ENCODE measurements at places on chromosomes 11 and 22.

- no peak for DNase-seq
These were observed 39.0 kb downstream of the IGLL5 start for GRCh38 chr22:22926370-22927195.

DNA sequence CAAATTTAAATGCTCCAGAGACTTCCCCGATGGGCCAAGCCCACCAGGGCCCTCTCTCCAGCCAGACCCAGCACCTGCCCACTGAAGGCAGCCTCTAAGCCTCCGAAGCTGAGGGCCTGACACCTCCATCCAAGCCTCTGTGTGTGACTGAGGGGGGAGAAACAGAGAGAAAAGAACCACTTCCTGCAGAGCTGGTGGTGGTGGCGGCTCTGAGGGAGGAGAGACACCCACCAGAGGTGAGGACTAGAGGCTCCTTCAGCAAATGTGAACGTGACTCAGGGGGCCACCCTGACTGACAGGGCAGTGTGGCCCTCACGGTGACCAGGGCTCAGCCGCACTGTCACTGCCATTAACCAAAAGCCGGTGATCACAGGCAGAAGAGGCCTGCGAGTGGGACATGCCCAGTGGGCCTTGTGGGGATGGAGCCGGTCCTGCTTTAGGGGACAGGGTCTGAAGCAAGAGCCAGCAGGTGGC lies 31.0 kb upstream of the CD5 start:
- DNase-seq: no peak

DNA sequence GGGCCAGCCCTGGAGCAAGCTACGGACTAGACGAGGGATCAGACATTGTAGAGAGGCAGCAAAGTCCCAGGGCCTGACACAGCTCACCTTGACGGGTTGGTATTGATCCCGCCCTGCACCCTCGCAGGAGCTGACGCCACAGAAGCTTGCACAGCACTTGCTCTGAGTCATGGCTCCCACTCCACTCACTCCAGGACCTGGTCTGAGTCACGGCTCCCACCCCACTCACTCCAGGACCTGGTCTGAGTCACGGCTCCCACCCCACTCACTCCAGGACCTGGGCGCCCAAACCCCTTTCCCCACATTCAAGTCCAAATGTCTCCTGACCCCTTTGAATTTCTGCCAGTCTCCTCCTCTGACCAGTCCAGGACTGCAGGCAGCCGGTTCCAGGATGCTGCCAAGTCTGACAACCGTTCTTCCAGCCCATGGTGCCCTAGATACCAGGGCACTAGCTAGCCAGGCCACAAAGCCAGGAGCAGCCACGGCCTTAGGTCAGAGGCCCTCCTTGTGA lies 6.0 kb upstream of the PNPLA5 start:
- DNase-seq: no peak

DNA sequence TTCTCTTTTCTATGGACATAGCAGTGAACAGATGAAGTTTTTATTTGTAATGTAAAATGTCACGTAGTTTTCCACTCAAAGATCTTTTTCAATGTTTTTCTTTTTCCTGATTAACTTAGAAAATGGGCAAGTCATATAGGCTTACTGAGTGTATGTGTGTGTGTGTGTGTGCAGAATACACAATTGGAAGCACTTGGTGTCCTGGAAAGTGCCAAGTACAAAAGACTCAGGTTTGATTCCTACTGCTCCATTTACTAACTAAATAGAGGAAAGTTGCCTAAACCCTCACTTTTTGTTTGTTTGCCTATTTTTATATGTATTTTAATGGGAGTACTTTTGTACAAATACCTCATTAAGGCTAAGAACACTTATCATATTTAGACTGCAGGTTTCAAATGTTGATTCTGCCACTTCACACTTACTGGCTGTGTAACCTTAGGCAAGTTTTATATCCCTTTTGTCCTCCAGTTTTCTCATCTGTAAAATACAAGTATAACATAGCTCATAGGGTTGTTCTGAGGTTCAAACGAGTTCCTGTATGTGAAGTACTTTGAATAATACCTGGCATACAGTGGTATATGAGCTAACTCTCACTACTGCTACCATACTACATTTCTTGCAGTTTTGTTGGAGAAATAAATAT lies 90.1 kb downstream of the TYR start:
- no peak for DNase-seq

- DNase-seq: no peak
These were observed 6.5 kb downstream of the ADORA2A start for GRCh38 chr22:24433828-24434470.

DNA sequence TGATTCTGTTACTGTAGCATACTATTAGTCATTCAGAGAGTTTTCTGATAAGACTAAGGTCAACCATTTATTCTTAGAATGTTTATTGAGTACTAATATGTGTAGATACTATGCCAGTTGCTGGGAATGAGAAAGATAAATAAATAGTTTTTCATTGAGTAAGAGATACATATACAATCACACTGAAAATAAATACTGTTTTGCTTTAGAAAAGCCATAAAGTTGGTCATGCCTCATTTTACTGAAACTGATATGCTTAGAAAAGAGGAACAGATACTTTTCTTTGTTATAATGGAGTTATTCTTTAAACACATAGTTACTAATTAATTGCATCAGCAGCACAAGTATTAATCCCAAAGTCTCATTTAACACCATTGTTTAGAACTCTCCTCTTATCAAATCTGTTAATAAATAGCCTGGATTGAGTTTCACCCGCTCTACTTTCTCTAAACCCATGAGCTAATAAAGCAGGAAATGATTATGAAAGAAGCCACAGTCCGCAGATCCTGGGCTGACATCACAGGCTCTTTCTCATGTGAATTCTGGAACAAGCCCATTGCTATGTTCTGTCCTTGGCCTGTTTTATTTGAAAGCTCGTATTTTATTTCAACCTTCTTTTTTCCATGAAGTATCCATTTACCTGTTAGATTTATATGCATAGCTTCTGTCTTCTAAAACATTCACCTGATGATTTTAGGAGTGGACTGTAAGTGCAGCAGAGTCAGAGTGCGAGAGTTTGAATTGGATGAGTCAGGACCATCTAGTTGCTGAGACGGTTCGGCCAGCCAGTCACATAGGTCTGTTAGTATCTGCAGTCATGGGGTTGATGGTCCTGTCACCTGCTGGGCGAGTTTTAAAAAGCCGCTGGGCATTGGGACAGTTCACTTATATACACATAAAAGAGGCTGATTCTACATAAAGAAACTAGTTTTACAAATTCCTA lies 35.5 kb downstream of the PIWIL4 start:
- no peak for DNase-seq

- no peak for DNase-seq
These were observed 8.6 kb upstream of the TPP1 start for GRCh38 chr11:6627762-6628241.

- no peak for DNase-seq
These were observed 1.2 kb downstream of the ACAD8 start for GRCh38 chr11:134254433-134255183.

DNA sequence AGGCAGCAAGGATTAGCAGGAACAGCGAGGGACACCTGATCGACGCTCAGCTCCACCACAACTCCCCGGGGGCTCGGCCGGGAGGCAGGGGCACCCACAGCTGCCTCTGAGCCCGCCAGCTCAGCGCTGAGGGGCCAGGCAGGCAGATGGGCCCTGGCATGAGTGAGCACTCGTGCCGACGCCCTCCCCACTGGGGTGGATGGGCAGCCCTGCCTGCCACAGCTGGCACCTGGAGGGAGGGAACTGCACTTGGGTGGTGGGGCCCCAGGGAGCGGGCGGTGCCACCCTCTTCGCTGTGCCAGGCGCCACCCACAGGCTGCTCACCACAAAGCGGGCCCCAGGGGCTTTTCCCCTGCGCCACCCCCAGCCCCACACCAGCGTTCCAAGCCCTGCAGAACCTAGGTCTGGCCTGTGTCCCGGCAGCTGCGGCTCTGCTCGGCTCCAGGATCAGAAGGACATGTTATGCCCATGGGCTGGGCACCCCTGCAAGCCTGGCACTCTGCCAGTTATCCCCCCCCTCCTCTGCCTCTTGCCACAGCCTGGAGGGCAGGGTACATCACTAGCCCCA lies 28.8 kb downstream of the WNT7B start:
- DNase-seq: no peak

DNA sequence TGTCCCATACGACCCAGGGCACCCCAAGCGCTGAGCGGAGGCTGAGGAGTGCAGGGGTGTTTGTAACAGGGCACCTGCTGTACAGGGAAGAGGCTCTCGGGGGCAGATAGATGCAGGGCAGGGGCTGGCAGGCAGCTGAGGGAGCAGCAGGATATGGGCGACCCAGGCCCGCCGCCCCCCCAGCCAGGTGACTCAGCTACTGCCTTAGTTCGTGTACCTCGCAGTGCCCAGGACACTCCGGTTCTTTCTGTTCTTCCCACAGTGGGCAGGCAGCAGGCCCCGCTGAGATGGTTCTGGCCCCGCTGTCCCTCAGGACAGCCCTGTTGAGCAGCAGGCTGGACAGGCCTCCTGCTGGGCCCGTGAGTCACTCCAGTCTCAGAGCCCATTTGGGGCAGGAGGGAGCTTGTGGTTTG lies 16.2 kb downstream of the PHLDA2 start:
- DNase-seq: no peak

GRCh38 chr11:64879244-64879900 lies 951 bp upstream of the EHD1 start:
- no peak for DNase-seq

DNA sequence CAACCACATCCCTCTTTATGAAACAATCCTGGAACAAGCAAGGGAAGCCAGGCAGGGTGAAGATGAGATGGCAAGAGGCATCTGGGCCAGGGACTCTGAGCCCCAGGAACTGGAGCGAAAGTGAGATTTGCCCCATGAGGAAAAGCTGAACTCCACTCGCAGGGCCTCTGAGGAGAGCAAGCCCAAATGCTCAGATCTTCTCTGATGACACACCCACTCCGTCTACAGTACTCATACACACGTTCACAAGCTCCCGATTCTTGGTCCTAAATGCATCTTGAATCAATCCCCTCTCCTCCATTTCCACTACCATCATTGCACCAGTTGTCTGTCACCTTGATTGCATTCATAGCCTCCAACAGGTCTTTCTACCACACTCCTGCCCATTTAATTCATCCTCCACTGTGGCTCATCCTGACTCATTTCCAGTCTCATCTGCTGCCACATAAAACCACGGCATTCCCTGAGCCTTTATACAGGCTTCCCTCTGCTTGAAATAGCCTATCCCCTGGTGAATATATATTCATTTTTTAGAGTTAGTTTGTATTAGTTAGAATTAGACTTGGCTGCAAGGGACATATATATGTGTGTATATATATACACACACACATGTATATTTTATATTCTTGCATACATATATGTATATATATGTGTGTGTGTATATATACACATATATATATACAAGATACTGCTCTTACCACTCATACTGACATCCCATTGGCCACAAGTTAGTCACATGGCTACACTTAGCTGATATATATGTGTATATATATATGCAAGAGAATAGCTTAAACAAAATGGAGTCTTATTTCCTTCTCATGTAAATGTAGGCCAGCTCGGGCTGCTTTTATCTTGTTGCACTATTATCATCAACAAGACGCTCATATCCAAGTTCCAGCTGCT lies 1.4 kb upstream of the APOA5 start:
- DNase-seq: no peak

DNA sequence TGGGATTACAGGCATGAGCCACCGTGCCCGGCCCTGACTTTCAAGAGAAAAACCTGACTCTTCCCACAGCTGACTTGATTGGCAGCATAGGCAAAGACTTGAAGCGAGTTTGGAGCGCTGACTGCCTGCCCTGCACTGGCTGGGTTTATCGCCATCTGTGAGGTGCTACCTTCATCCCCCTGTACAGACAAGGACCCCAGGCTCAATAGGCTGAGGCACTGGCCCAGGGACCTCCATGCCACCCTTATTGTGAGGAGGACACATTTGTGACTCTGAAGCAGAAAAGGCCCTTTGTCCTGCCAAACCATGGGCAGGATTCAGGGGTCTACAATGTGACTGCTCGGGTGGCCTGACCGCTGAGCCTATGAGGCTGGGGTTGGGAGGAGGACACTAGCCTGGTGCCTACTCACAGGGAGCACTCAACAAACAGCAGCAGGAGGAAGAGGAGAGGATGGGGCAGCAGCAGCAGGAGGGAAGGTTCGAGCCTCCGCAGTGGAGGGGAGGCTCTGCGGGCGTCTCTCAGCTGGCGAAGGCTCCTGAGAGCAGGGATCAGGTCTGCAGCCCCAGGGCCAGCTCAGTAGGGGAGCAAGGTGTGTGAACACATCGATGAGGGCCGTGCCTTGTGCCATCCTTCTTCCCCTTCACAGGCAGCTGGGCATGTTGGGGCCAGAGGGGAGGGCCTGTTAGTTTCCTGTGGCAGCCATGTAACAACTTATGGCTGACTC lies 72.9 kb upstream of the WNT7B start:
- no peak for DNase-seq

GRCh38 chr11:86459682-86460460 lies 85.2 kb downstream of the CCDC81 start:
- no peak for DNase-seq

DNA sequence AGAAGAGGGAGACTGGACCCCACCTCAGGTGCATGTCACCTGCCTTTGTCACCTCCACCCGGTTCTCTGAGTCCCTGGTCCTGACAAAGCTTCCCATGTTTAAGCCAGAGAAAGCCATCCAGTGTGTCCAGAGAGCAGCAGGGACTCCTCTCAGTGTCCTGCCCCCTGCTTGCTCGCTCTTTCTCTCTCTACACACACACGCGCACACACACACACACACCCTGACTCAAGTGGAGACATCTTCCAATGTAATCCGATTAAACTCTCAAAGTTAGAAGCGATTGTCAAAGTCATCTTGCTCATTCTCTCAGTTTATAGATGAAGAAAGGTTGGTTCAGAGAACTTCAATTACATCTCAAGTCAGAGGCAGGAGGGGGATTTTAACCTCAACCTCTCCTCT lies 19.7 kb upstream of the PHF21B start:
- no peak for DNase-seq

DNA sequence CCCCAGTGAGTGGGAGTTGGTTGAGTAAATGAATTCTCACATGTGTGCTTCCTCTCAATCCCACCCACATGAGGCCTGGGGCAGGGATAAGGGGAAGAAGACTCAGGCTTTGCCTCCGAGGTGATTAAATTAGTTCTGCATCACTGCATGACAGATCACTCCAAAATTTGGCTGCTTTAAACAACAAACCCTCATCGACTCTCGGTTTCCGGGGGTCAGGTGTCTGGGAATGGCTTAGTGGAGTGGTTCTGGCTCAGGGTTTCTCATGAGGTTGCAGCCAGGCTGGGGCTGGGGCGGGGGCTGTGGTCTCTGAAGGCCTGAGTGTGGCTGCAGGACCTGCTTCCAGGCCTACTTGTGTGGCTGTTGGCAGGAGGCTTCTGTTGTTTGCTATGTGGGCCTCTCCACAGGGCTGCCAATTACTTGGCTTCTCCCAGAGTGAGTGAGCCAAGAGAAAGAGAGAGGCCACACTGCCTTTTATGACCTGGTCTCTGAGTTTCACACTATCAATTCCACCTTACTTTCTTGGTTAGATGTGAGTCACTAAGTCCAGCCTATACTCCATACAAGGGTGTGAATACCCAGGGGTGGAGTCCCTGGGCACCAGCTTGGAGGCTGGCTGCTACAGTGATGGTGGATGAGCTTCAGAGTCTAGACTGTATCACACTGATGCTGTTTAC lies 15.9 kb downstream of the MOGAT2 start:
- no peak for DNase-seq

DNA sequence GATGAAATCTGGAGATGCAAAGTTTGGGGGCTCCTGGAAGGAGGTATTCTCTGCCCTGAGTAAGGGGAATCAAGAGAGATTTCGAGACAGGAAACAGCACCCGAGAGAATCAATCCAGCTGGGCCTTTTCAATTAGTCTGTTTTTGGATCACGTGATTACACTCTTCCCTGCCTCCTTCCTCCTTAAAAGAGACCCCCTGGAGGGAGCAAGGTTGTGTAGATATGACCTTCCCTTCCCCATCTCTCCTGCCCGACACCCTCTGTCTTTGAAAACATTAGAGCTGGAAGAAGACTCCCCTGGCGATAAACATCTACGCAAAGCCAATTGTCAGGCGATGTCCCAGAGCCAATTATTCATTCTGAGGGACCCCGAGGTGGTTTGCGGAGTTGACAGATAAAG lies 407.9 kb downstream of the MIAT start:
- DNase-seq: no peak

Data from stimulated activated CD8-positive, alpha-beta memory T cell treated with anti-CD3 and anti-CD28 coated beads, Interleukin-4, amount 100 ng/mL, for 4 hours (primary cell).